ENCODE measurements at places on chromosomes 16 and 17. TPM values are rescaled to one million over a fixed set of nuclear protein-coding genes. Genes with fewer than 3 reads are reported as not detected.

- DNase-seq, result no peak
- H3K27ac ChIP-seq, result no peak overlapping the region
- no peaks in the 10 kb centered on the region for H3K27me3 ChIP-seq
- no peak overlapping the region for H3K4me3 ChIP-seq
- H3K4me1 ChIP-seq, result no peaks in the 10 kb centered on the region
Observed at GRCh38 chr17:53101706-53102105, 721.0 kb upstream of the KIF2B start.

DNA sequence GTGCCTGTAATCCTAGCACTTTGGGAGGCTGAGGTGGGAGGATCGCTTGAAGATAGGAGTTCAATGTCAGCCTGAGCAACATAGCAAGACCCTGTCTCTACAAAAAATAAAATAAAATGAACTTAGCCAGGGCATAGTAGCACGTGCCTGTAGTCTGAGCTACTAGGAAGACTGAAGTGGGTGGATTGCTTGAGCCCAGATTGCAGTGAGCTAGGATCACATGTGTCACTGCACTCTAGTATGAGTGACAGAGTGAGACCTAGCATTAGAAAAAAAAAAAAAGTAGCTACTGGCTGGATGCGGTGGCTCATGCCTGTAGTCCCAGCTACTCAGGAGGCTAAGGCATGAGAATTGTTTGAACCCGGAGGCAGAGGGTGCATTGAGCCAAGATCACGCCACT is 6.0 kb downstream of the ADAP2 start:
- no peak for DNase-seq
- H3K27me3 ChIP-seq, result peaks cover 18% of the 10 kb centered on the region
- no peaks in the 10 kb centered on the region for H3K36me3 ChIP-seq
- no peaks in the 10 kb centered on the region for H3K4me1 ChIP-seq

- no peaks in the 10 kb centered on the region for H3K27me3 ChIP-seq
- H3K36me3 ChIP-seq, result no peaks in the 10 kb centered on the region
- no peaks in the 10 kb centered on the region for H3K4me1 ChIP-seq
- no peak for DNase-seq
- no peak overlapping the region for H3K27ac ChIP-seq
Observed at GRCh38 chr17:12571606-12572005, 94.1 kb upstream of the MYOCD start.

The TBX2 gene
- 11.6 TPM for total RNA-seq

The CES1 gene
- 5.6 TPM for total RNA-seq

The MPO gene
- under 0.01 TPM for total RNA-seq

The CD300H gene
- total RNA-seq, result not detected

- DNase-seq, result peak; percentile 84
- no peak overlapping the region for H3K27ac ChIP-seq
- no peaks in the 10 kb centered on the region for H3K4me1 ChIP-seq
- no peak overlapping the region for H3K4me3 ChIP-seq
- no peaks in the 10 kb centered on the region for H3K27me3 ChIP-seq
- H3K36me3 ChIP-seq, result no peaks in the 10 kb centered on the region
Observed at GRCh38 chr17:78583091-78583490, 5.9 kb upstream of the DNAH17 start.
